ENCODE measurements at places on chromosomes 3 and 15.

DNA sequence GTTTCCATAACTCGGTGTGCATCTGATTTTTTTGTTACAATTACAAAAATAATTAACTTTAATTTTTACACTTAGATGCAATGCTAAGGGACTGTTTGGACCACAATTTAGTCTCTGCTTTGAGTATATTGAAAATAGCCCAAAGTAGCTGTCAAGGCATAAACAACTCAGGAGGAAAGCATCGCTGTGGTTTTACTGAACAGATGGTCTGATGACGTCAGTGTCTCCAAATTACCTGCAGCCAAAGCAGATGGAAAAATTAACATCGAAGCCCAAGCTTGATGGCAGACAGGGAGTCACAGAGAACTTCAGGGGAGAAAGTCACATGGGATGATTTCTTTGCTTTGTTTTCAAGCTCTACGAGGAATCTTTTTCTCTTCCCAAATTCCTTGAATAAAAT is 83.1 kb upstream of the PLCL2 start:
- DNase-seq, result no peak

DNA sequence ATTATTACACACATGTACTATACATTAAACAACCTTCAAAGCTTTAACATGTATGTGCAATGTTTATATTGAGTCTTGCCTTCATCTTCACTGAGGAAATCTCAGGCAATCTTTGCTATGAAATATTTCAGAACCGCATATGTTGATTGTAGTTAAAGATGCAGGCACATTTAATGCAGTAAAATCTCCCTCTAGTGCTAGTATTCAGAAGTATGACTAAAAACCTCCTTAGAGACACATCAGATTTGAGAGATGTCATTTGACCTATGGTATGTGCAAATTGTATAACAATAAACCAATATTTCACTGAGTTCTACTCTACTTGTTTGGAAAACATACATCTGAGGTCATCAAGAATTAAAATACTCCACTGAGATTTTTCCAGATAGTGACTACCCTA is 123.8 kb upstream of the C15orf61 start:
- DNase-seq, result no peak

GRCh38 chr3:172115787-172116186 is 76.4 kb downstream of the FNDC3B start:
- DNase-seq, result no peak

GRCh38 chr3:152193673-152194267 is 75.0 kb upstream of the MBNL1 start:
- peak; percentile 51 for DNase-seq

GRCh38 chr3:155282385-155283091 is 10.9 kb downstream of the STRIT1 start:
- DNase-seq, result no peak

- DNase-seq, result no peak
Measured at GRCh38 chr3:154139996-154140436, 18.8 kb downstream of the ARHGEF26 start.

- DNase-seq, result no peak
Measured at GRCh38 chr15:72271895-72272212, 500 bp downstream of the PARP6 start.

DNA sequence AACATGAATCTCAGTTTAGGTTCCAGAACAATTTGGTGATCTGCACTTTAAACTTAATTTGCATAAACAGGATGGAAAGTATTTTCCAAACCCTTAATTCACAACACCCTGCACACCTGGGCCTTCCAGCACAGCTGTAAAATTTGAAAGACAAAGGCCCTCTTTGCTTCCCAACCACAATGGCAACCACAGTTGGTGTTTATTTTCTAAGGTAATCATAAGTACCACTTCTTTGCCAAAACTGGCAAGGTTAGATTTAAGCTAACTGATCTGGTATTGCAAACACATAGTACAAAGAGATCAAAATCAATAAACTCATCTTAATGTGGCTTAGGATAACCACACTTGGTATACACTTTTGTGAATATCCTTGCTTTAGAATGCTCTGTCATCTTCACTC is 4.1 kb downstream of the LRIG1 start:
- no peak for DNase-seq

DNA sequence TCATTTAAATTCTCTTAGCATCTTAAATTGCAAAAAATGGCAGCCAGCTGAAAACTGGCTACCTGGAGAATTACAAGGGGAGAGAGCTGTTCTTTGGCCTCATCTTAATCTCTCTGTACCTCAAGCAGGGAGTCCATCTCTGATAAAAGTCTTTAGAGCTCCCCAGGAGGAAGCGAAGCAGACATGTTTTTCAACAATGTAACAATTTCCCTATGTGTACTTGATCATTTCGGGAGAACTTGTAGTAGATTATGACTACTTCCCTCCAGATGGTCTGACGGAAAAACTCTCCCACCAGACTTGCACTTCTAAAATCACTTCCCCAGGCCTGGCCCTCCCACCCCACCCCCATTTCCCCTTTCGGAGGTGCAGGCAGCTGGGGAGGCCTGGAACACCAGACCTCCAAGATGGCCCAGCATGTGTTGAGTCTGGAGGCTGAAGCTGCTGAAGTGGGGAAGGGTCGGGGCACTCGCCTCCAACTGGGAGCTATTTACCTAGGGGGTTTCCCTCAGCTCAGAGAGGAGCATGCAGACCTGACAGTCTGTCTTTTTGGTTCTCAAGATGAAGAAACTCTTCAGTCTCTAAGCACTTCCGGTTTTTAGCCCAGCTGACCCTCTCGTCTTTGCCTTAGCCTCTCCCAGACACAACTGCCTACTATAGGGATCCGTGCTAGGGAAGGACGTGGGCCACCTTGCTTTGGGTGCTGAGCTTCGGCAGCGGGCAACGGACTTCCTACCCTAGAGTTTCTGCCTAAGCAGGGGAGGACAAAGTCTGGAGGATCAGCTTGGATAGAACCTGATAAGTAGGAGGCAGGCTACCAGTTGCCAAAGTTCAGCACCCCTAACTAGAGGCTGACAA is 164.0 kb upstream of the TBL1XR1 start:
- DNase-seq, result peak; percentile 70

DNA sequence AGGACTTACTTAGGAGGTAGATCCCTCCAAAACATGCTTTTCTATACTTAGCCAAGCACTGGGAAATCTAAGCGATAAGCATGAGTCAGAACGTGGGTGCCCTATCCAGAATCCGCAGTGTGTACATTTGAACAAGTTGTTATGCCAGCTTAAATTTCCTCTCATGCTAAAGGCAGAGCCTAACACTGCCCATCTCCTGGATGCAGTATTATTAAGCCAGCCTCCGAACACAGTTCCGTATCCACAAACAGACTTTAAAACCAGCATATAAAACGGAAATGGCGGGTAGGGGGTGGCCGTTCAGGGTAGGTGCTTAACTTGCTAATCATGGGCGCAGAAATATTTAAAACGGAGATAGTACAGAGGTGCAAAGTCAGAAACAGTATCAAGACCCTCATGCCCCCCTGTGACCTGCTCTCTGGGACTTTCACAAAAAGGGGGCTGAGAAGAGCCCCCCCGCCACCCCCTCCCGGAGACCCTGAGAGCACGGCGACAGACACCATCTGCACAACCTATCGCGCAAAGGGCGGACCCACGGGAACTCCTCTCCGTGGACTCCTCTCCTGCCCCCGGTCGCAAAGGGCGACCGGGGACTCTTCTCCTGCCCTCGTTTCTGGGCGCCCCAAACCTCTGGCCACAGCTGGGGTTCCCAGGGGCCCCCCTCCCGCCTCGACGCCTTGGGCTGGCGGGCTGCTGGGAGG is 889 bp upstream of the LRRIQ4 start:
- no peak for DNase-seq
